ENCODE measurements at places on chromosomes 12 and 14.

DNA sequence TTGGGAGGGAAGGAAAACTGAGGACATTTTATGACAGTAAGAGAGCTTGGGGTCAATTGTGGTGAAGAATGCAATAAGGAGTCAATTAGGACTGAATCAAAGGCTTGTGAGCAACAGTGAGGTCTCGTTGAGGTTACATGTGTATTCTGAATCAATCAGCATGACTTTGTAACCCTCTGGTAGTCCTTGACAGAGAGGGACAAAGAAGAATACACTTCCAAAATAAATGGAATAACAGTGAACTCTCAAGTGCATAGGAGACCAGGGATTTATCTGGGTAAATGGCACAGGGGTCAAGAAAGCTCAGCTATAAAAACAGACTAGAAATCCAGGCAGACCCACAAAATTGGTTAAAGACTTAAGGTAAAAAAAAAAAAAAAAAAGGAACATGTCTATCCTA is 85.1 kb upstream of the NAV3 start:
- no peak for DNase-seq

- peak; percentile 21 for DNase-seq
Measured at GRCh38 chr14:34029921-34030334, 79.1 kb upstream of the EGLN3 start.

- no peak for DNase-seq
Measured at GRCh38 chr14:65804439-65805112, 392.0 kb downstream of the FUT8 start.

DNA sequence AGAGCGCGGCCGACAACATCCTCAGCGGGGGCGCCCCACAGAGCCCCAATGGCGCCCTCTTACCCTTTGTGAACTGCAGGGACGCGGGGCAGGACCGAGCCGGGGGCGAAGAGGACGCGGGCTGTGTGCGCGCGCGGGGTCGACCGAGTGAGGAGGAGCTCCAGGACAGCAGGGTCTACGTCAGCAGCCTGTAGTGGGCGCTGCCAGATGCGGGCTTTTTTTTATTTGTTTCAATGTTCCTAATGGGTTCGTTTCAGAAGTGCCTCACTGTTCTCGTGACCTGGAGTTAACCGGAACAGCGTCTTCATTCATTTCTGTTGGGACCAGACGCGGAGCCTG is 103.8 kb upstream of the FKBP4 start:
- DNase-seq: no peak

GRCh38 chr14:28756884-28757570 is 9.6 kb upstream of the FOXG1 start:
- peak; percentile 49 for DNase-seq

GRCh38 chr14:29650554-29651269 is 276.9 kb downstream of the PRKD1 start:
- no peak for DNase-seq

- DNase-seq: no peak
Measured at GRCh38 chr14:36477266-36477665, 42.8 kb downstream of the NKX2-1 start.

GRCh38 chr12:3717283-3717898 is 35.5 kb downstream of the CRACR2A start:
- DNase-seq: no peak

- DNase-seq: no peak
Measured at GRCh38 chr14:103504991-103505565, 17.6 kb downstream of the CKB start.

DNA sequence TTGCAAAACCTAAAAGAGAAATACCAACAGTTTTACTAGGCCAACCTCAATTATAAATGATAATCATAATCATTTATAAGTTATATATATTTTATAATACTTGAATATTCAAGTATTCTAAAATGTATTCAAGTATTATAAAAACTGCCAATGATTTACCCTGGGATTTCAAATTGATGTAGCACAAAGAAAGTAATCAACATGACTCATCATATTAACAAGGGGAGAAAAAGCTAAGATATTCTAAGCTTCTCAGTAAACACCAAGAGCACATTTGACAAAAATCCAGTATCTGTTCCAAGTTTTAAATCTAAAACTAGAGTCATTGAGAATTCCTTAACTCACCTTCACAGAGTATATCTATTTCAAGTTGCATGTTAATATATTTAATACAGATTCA is 56.1 kb downstream of the CAPZA3 start:
- DNase-seq: no peak

DNA sequence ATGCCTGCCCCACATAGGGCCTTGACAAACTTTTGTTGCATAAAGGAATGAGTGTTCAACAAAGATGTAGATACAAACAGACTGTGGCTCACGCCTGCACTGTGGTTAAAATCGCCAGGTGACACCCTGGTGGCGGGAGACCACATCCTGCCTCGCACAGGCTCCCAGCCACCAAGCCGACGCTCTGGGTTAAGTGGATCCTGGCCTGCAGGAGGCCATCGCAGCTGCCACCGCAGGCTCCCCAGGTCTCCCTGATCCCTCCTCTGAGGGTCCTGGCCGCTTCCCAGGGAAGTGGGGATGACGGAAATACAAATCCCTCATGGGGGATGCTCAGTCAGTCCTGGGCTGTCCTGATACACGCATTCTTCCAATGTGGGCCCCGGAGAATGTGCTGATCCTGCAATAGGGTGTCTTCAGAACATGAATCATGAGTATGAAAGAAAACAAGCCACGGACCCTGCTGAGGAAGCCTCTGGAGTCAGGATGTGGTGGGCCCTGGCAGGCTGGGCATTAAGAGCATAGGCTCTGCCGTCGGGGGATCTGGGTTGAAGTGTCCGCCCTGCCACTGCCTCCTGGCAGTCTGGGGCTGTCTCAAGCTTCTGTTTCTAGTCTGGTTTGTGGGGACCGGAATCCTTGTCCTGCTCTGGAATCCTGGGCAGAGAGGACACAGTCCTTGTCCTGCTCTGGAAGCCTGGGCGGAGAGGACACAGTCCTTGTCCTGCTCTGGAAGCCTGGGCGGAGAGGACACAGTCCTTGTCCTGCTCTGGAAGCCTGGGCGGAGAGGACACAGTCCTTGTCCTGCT is 53.5 kb upstream of the BEGAIN start:
- DNase-seq: no peak

DNA sequence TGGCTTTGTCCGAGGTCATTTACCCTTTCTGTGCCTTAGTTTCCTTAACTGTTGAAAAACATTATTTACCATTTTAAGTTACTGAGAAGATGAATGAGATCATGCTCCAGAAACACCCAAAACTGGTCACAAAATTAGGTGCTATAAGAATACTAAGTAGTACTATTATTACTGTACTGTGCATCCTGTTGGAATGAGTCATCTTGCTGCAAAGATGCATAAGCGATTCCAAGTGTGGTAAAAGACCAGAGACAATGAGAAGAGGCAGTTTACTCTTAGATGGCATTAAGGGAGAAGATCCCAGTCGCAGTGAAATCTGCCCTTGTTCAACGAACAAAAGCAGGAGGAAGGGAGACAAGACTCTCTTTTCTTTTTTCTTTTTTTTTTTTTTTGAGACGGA is 4.2 kb upstream of the PLEKHA5 start:
- peak; percentile 24 for DNase-seq

- DNase-seq: no peak
Measured at GRCh38 chr12:113820309-113820708, 145.8 kb downstream of the RBM19 start.

DNA sequence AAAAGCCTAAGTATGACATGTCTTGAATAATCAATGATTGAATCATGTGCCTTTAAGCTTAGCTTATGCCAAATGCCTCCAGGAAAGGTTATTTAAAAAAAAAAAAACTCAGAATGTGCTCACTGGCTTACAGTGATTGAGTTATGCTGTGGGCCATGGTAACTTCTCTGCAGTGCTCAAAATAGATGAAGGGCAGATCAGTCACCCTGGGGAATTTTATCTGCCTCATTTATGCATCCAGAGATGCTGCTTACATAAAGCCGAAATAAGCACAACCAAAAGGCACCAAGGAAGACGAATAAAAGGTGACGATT is 118.7 kb upstream of the MDM1 start:
- no peak for DNase-seq

DNA sequence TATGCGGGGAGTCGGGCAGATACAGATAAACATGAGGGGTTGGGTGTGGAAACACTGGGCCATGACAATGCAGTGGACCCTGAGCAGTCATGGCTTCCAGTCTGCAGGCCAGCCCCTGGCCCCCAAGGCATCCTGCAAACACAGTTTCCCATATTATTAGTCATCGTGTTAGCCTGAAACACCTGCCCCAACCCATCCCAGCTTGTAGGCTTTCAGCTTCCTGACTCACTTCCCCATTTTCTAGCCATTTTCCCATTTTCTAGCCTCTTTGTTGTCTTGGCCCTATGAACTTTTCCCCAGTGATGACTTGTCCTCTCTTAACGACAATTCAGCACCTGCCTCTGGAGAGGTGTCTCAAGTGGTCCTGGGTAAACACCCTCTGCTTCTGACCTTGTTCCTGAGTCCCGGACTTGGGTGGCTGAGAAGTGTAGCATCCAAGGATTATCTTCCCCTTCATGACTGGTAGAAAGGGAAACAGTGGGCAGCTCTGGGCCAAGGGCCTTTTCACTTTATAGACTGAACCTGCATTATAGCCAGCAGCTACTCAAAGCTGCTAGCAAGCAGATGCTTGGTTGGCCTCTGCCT is 4.3 kb upstream of the PGF start:
- no peak for DNase-seq

DNA sequence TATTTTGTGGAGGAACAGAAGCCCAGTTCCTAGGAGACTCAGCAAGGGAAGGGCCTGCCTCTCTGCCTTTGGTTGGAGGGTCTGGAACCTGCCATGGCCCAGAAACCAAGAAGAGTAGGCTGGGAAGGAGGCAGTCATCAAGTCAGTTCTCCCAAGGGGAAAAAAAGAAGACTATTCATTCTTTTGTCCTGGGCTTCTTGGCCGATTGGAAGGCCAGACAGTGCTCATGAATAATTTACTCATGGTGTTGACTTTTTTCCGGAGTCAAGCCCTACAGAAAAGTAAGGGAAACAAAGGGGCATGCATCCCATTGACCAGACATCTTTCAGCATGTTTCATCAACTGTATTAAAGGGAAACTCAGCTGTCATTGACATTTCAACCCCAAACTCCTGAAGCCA is 168.1 kb downstream of the PRKCH start:
- DNase-seq: no peak

GRCh38 chr14:61535458-61535857 is 159.9 kb upstream of the HIF1A start:
- no peak for DNase-seq

DNA sequence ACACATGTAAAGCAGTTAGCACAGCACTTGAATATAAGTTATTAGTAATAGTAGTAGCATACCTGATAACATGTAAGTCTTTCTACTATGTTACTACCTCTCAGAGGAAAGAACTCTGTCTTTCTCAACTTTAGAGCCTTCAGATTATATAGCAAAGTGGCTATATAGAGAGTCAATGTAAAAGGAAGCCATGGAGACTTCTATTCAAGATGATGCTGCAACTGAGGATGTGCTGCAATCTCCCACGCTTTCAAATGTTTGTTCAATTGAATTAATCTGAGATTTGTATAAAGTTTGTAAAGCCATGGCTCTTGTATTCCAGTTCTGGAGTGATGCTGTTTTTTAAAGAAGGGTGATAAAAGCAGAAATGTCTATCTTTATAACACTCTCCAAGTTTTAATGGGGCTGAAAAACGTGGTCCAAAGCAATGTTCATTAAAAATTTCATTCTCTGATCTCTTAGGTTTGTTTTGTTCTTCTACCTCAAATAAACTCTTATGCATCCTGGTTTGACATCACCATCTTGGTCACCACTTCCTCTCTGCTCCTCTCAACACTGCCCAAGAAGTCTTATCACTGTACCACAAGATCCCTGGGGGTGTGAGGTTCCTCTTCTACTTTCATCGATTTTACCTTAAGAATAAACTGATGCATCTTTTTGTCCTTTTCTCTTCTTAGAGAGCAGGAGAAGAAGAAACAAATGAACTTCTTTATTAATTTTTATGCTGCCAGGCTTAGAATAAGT is 40.6 kb downstream of the C12orf42 start:
- DNase-seq: no peak

GRCh38 chr12:12408265-12408690 is 51.4 kb downstream of the BORCS5 start:
- DNase-seq: no peak

- no peak for DNase-seq
Measured at GRCh38 chr12:78666584-78666983, 198.0 kb upstream of the SYT1 start.

DNA sequence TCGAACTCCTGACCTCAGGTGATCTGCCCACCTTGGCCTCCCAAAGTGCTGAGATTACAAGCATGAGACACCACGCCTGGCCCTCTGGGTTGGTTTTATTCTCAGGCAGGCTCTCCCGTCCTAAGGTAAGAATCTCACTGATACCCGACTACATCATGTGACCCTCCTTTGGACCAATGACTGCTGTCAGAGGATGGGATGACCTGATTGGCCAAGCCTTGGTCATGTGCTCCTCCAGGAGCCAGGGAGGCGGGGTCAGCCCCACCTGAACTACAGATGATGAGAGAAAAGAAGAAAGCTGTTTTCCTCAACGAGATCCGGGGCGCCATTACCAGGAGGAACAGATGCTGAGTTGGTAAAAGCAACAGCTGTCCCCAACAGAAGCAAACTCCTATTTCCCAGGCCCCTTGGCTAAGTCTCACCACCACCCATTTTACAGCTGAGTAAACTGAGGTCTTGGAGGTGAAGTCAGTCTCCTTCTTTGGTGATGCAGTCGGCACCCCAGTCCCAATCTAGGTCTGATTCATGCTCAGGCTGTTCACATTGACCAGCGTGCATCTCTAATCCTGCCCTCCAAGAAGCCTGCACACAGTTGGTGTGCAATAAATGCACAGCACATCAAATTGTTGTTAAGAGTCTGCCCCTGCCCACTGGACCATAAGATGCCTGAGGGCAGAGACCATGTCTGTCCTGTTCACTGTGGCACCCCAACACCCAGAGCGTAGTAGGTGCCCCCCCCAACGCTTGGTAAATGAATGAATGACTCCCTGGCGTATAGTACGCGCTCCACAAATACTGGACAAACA is 118.8 kb downstream of the SCARB1 start:
- DNase-seq: no peak

DNA sequence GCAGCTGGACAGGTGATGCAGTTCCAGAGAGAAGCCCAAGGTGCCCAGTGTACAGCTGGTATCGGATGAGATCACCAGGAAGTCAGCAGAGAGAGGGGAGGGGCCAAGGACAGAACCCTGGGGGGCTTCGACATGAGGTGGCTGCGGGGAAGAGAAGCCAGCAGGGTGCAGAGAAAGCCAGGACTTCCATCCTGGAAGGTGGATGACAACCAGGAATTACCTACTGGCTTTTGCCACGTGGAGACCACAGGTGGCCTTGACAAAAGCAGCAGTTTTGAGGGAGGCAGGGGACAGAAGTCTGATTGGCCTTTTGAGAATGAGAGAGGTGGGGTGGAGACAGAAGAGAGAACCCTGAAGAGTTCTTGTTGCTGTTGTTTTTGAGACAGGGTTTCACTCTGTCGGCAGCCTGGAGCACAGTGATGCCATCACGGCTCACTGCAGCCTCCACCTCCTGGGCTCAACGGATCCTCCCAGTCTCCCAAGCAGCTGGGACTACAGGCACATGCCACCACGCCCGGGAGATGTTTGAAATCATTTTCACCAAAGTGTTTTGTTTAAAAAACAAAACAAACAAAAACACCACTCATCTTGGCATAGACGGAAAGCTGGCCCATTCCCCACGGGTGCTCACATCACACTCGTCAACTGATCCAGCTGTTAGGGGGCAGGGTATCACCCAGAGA is 35.2 kb downstream of the CDC42BPB start:
- DNase-seq: peak; percentile 7

GRCh38 chr12:63804746-63805145 is 25.0 kb downstream of the RXYLT1 start:
- DNase-seq: no peak

GRCh38 chr14:82911930-82912329 is 1378.3 kb upstream of the SEL1L start:
- no peak for DNase-seq

GRCh38 chr12:108374596-108375320 is 35.6 kb upstream of the CMKLR1 start:
- no peak for DNase-seq
